ENCODE measurements at places on chromosomes 4 and X. TPM values are rescaled to one million over a fixed set of nuclear protein-coding genes. Genes with fewer than 3 reads are reported as not detected.

GRCh38 chr4:144819591-144819990 lies 173.6 kb downstream of the HHIP start:
- DNase-seq = no peak

DNA sequence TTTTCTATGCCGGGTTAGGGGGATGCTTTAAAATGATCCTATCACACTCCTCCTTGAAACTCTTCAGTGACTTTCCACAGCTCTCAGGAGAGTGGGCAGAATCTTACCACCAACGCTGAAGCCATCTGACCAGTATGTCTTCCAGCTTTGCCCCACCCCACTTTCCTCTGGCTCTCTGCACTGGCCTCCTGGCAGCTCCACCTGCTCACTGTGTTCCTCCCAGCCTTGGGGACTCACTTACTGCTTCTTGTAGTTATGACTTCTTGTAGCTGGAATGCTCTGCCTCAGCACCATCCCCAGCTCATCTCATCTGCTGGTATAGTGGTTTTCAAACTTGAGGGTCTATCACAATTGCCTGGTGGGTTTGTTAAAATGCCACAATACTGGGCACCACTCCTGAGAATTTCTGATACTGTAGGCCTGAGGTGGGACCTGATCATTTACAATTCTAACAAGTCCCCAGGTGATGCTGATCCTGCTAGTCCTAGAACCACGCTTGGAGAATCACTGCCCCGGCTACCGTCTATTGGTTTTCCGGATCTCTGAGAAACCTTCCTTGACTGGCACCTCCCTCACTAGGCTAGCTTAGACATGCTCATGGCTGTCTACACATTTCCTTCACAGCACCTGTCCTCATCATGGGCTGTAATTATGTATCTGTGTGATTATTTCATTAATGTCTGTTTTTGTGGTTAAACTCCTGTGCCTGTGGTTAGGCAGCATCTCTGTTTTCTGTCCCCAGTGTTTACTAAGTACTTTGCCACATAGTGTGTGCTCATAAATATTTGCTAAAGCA lies 152.2 kb downstream of the MGST2 start:
- DNase-seq = peak; percentile 78

AADAT gene
- 1.4 TPM for total RNA-seq

- DNase-seq = no peak
These were observed 58.2 kb upstream of the RBM47 start for GRCh38 chr4:40687676-40688389.

DNA sequence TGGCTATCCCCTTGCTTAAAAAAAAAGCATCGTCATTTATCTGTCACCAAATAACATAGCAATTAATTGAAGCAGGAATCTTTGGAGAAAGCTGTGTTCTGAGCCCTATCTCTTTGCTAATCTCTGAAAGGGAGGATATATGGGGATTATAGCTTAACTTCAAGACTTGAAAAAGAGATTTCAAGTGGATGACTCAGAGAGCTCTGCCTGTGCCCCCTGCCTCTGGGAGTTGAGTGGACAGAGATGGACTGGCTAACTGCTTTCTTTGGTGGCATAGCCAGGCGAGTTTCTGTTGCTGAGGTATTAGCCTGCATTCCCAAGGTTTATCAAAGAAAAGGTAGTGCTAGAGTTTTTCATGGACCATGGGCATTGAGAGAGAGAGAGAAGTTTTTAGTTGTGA lies 91.6 kb downstream of the DDIT4L start:
- no peak for DNase-seq

POF1B gene
- total RNA-seq = 0.11 TPM

ZCCHC18 gene
- not detected for total RNA-seq
